Activated CD4-positive, alpha-beta memory T cell treated with anti-CD3 and anti-CD28 coated beads for 36 hours (primary cell): ENCODE measurements at places on chromosomes 7 and 10.

DNA sequence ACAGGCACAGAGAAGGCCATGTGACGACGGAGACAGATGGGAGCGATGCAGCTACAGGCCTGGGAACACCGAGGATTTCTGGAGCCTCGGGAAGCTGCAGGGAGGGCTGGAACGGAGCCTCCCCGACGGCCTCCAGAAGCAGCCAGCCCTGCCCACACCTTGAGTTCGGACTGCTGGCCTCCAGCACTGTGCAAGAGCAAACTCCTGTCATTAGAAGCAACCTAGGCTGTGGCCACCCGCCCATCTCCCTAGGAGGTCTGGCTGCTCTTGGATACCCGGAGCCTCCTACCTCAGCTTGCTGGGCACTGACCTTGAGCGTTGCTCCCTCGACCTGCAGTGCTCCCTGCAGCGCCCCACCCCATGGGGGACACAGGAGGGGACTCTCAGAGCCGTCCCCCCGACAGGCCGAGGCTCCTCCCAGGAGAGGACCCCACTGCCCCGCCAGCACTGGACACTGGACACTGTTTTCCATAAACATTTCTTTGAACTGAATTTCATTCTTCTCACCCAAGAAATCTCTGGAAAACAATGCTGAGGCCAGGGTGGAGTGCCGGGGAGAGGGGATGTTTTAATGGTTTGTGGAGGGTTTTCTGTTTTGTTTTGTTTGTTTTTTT, 22.5 kb upstream of the TNRC18 start:
- no peak for DNase-seq

GRCh38 chr10:59702347-59702746, 7.3 kb downstream of the SLC16A9 start:
- no peak for DNase-seq

GRCh38 chr7:130953196-130953595, 219.2 kb upstream of the KLF14 start:
- DNase-seq, result no peak

DNA sequence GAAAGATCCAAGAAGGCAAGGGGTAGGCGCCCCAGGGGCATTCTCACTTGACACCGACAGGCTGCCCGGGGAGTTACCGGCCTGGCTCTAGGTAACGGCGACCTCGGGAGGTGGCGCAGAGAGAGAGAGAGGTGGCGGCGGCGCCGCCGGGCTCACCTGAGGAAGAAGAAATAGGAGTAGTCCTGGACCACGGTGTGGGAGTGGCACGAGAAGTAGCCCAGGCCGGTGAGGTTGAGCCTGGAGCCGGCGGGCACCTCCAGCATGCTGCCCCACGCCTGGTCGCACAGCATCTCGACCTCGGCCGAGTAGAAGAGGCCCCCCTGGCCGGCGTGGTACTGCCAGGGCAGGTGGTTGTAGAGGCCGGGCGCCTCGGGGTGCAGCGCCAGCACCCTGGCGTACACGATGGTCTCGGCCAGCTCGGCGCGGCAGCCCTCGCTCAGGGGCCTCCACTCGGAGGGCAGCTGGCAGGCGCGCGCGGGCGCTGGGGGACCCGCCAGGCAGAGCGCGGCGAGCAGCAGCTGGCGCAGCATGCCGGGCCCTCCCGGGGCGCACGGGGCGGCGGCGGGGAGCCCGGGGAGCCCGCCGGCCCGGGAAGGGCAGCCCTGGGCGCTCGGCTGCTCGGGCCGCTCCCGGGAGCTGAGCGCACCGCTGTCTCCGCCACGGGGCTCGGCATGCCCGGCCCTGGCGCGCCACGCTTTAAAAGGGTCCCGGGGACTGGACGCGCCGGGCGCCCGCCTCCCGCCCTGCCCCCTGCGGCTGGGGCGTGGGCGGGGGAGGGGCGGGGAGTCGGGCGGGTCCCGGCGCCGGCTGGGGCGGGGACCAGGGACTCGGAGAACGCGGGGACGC, at the start of gene CCDC3:
Gene CCDC3, minus strand, starts transcription at position 673 of the 846 bp plus-strand sequence. Its CDS starts 143 bp downstream, at position 530.
- DNase-seq, result peak; percentile 22

DNA sequence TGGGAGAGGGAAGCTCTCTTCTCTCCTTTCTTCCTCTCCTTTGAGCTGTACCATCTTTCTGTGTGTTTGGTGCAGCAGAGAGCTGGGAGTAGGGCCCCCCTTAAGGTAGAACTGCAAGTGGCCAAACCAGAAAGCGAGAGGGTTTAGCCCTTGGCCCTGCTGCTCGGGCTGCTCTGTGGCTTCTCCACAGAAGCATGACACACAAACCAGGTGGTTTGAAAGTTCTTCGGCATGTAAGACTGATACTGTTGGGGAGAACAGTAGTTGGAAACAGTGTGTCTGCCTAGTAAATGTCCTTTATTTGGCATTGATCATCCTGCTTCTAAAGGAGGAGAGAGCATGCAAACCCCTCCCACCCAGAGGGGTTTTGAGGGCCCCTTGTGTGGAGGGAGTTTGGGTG, 277.8 kb downstream of the CELF2 start:
- peak; percentile 40 for DNase-seq

DNA sequence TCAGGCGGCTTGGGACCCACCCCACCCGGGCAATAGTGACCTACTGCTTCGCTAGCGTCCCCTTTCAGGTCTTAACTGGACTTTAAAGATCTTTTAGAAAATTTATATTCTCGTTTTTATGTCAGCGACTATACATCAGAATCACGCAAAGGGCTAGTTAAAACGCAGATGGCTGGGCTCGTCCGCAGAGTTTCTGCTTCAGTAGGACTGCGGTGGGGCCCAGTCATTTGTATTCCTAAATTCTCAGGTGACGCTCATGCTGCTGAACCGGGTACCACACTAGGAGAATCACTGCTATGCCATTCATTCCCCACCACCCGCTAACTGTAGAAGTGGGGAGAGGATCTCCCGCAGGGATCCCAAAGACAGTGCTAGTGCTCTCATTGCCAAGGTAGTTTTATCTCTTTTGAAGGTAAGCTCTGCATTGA, 12.0 kb upstream of the SP8 start:
- no peak for DNase-seq
